ENCODE measurements at places on chromosomes 5 and 9.

DNA sequence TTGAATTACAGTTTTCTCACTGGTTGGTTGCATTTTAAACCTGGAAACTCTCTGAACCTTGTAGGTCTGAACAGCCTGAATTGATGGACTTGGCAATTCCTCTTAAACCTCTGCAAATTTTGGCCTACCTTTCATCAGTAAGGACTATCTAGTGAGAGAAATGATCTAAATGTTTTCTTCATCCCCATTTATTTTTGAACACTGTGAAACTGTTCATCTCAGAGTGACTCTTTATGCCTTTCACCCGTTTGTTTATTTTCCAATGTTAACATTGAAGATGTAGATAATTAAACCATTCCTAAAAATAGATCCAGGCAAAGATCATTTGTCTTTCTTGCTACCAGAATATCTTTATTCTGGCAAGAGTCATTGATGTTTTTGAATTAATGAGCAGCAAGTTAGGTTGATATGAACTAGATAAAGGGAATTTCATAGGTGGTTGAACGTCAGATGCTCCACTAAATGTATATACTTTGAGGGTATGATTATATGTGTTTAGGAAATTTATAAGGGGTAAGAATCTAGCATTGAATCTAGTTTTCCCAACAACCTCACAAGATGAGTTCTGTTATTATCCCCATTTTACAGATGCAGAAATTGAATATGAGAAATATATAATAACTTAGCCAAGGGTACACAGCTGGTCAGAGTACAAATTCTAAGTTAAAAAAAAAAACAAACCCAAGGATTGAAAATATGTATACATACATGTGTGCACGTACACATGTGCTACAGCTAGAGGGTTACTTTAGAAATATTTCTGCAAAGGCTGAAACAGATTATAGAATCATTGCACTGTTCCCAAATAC, 3.4 kb downstream of the CPEB4 start:
- DNase-seq = no peak

DNA sequence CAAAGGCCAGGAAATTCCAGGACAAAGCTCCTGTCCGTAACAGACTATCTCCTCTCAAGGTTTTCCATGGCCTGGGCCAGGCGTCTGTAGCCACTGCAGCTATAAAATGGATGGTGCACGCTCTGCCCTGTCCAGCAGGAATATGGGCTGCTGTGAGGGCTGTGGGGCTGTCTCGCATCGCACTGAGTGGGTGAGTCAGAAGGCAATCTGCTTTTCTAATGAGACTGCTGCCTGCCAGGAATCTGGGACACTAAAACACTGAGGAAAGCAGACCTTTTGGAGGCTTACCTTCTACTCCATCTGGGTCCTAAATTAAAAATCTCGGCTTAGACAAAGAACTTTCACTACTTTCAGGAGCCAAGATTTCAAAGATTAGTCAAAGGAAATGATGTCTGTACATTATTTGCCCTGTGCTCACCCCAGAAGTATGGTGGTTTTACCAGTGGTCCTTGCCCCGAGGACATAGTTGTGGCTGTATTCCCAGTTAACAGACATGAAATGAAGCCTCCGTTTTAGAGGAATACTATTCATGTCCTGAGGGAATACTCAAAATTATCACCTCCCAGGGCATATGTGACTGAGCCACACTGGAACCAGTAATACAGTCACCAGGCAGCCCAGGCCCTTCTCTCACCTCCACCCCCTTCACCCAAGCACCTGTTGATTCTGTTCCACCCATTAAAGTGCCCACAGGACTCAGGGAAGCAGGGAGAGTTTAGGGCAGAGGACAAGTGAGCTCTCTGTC, 56.4 kb downstream of the PFDN1 start:
- no peak for DNase-seq

GRCh38 chr5:166428264-166428803, 1863.1 kb upstream of the WWC1 start:
- no peak for DNase-seq

GRCh38 chr9:16715404-16715803, 155.1 kb downstream of the BNC2 start:
- no peak for DNase-seq

GRCh38 chr5:56616454-56617160, 198.7 kb upstream of the MAP3K1 start:
- DNase-seq = no peak

- DNase-seq = no peak
Observed at GRCh38 chr9:2297771-2298170, 282.6 kb downstream of the SMARCA2 start.

GRCh38 chr9:124037790-124038189, 26.2 kb downstream of the LHX2 start:
- DNase-seq = no peak

DNA sequence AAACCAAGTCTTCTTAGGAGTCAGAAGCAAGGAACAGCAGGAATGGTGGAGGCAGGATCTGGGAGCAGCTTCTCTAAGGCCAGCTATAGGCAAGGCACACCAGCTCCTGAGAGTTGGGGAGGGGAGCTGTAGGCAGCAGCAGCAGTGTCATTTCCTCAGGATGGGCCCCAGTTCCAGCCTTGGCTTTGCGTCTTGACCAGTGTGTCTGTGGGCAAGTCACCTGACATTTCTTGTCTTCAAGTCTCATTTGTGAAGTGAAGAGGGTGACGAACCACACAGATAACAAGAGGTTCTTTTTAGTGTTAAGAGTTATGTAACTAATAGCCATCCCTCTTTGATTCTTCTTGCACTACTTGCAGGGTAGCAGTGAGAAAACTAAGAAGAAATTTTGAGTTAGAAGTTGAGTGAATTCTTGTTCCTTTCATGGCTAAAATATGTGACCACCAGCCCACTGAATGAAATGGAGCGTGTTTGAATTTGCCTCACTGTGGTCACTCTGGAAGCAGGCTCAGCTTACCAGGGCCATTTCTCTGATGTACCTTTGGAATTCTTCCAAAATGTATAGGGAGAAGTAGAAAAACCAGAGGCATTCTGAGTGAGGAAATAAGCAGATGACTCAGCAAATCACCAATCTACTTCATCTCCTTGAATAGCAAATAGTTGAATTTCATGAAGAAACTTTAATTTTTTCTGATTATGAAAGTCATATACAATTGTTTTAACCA, 42.4 kb downstream of the RHOBTB3 start:
- DNase-seq = no peak

GRCh38 chr5:53022930-53023511, 33.9 kb downstream of the ITGA2 start:
- DNase-seq = no peak

GRCh38 chr9:134278286-134278685, 48.0 kb upstream of the RXRA start:
- no peak for DNase-seq

GRCh38 chr9:35027374-35027773, 37.8 kb downstream of the DNAJB5 start:
- DNase-seq = no peak

GRCh38 chr9:20618361-20618802, 3.9 kb downstream of the MLLT3 start:
- no peak for DNase-seq

GRCh38 chr5:74903165-74903787, 37.1 kb upstream of the FAM169A start:
- DNase-seq = no peak

GRCh38 chr5:165209101-165209727, 1703.8 kb downstream of the MAT2B start:
- DNase-seq = no peak

GRCh38 chr5:62960781-62961180, 382.2 kb downstream of the LRRC70 start:
- no peak for DNase-seq

DNA sequence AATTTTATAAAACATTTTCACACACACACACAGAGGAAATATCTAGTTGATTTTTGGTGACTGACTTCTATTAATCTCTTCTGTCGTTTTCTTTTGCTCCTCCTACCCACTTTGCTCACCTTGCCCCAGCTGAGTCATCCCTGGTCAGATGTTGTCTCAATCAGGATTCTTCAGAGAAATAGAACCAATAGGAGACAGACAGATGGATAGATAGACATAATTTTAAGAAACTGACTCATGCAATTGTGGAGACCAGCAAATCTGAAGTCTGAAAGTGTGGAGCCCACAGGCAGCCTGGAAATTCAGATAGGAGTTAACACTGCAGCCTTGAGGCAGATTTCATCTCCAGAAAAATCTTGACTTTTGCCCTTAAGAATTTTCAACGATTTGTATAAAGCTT, 37.0 kb upstream of the PIK3R1 start:
- no peak for DNase-seq

- no peak for DNase-seq
Observed at GRCh38 chr5:16626696-16627264, 10.0 kb upstream of the RETREG1 start.

DNA sequence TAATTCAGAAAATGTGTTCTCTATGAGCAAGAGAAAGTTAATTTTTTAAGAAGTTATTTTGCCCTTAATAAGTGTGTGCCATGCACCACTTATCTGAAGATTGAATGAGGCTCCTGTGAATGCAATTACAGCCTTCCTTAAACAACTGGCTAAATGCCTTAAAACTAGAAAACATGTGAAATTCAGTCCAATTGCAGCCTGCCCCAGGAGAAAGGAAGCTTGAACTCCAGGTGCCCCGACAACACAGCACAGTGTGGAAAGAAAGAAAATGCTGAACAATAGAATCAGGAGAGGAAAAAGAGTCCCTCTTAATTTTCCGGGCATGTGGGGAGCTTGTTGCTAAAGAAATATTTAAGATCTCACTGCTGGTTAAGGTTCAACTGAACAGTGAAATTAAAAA, 8.8 kb downstream of the LHFPL2 start:
- no peak for DNase-seq

- no peak for DNase-seq
Observed at GRCh38 chr5:168023191-168023590, 268.3 kb upstream of the WWC1 start.

- no peak for DNase-seq
Observed at GRCh38 chr9:127712371-127712770, 3.1 kb downstream of the PTRH1 start.

DNA sequence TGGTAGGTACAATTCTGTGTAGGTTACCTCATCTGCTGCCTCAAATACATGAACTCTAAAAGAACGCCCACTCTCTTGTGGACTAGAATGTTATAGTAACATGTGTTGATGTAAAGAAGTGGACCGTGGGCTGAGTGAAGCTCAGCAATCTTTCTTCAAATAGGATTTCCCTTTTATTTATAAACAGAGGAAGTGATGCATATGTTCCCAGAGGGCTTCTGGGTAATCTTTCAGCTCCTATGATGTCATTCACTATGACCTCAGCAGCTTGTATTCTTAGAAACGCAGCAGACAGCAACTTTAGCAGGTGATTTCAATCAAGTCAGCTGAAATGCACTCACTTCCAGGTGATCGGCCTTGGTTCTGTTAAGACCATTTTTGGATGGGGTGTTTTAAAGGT, 14.4 kb downstream of the F2RL2 start:
- no peak for DNase-seq

DNA sequence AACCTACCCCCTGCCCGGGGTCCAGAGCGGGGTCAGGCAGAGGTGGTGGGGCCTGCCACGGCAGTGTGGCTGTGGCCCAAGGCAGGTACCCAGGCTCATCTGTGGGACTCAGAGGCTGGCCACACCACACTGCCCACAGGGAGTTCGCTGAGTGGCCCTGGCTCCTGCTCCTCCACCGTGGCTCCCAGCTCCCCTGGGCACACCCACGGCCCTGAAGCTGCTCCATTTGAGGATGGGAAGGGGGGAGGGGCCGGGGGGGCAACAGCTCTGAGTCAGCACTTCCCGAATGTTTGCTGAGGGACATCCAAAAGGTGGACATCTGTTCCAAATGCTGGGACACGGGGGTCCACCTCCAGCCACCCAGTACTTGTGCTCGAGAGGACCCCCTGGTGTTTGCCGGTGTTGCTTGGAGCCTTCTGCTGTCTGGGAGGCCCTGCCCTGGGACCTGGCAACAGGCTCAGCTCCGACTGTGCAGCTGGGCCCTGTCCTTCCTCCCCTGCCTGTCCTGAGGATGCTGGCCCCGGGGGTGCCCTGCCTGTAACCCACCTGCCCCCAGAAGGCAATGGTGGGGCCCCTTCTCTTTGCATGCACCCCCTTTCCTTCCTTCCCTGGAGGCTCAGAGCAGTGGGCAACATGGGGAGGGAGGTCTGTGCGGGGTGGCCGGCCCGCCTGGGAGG, 2.5 kb upstream of the NRARP start:
- DNase-seq = no peak

DNA sequence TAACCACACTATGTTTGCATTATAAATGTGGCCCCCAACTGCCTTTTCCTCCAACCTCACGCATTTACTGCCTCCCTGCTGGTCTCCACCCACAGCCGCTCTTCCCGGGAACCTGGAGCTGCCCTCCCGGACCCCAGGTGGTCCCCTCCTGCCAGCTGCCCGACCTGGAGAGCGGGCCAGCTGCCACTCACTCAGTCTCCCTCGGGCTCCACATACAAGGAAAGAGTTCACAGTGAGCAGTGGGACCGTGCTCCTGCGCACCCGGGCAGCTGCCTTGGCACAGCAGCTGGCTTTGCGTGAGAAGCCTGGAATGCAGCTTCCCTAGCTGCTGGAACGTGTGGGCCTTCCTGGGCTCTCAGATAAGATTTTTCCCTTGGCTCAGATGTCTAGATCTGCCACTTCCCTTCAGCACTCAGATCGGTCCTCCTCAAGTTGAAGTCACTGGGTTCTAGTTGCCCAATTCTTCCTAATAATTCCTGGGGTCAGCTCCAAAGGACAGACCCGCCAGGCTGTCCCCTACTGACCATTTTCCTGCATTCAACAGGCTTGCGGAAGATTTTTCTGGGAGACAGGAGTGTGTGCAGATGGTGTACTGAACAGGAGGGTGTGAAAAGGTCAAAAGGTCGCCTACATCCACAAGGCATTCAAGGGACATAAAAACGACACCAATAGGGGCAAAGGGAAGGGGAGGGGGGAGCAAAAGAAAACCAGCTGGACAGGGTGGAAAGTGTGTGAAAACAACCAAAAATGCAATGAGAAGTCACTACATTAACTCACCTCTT, 69.1 kb downstream of the MYO10 start:
- no peak for DNase-seq

DNA sequence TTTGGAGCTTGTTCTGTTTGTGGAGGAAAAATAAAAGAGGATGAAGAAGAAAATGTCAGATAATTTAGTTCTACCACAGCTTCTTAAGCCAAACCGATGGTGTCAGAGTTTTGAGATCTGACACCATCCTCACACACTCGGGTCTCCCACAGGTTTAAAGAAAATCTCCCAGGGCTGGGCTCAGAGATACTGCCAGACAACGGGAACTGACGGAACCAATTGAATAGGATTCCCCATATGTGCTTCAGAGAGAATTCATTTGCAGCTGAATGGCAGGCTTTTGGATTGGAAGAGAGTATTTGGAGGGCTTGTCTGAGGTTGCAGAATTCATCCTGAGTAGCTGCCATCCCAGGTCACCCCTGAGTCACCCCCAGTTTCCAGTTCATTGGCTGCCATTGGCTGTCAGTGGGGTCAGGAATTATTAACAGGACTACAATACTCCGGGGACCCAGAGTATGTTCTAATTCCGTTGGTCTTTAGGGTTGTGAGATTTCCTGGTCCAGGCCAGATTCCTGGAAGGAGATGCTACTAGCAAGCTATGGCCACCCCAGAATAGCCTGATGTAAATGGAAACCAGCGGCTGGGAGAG, 131.3 kb downstream of the PDZD2 start:
- DNase-seq = no peak
